NCI-H2029 (cell line): ENCODE measurements at places on chromosomes 12 and 14.

GRCh38 chr14:61368114-61368710, 46.8 kb downstream of the PRKCH start:
- DNase-seq = no peak

DNA sequence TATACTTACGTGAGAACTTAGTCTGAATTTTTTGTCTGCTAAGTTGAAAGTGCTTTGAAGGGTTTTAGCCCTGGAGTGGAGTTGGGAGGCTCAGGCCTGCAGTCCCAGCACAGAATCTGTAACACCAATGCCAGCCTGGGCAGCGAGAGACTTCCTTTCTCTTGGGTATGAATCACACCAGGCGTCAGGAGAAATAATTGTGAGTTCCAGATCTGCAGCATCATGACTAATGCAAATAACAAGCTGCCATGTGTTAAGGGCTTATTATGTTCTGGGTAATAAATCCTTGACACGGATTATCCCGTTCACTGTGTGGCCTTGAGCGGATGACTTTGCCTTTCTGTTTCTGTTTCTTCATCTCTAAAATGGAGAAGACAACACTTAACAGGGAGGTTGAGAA, 70.6 kb downstream of the B4GALNT3 start:
- DNase-seq = no peak

DNA sequence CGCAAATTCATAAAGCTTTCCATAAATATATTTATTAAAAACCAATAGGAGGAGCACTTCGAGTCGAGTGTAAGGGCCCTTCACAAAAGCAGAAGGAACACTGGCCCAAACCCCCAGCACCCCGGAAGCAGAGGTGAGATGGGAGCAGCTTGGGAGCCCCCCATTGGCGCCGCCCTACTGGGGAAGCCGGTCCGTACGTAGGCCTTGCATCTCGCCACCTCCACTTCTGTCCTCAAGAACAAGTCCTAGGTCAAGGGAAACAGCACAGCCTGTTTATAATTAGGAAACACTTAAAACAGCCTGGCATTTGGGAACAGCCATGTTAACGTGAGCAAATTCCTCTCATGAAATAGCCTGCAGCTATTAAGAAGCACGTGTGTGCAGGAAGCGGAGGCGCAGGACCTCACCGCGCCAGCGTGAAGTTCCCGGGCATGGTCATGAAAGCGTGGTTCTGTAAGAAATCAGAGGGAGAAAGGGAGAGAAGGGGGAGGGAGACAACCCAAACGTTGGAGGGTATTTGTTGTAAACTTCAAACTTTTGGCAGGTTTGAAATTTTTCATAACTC, 7.7 kb downstream of the ANKRD9 start:
- DNase-seq = no peak

DNA sequence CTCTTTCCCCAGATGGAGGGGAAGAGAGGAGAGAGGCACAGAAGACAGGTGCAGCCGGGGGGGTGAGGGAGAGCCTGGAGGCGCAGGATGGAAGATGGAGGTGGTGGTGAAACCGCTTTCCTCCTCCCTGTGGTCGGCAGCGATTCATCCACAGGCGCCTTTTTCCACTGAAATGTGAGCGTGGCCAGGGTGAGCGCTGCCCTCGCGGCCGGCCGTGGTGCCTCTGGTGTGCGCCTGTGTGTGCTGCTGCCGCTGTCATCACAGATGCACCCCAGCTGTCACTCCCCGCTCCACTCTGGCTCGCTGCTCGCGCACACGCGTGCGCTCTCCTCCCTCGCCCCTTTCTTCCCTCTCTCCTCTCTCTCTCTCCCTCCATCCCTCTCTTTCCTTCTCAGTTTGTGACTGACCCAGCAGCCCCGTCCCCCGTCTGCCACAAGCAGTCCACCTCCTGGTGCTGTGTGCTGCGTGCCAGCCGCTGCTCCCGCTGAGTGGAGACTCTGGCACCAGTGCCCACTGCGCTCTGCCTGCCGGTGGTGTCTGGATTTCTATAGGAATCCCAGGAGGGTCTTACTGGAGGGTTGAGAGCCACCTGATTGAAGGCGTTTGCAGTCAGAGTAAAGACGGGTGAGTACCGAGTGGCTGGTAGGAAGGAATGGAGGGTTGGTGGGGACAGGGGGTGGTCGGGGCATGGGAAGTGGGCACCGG, at the start of gene LRTM2:
TSS of gene LRTM2 (plus strand) at position 375 of the 705 bp plus-strand sequence. CDS start 7,584 bp downstream, outside the sequence.
- DNase-seq = no peak

DNA sequence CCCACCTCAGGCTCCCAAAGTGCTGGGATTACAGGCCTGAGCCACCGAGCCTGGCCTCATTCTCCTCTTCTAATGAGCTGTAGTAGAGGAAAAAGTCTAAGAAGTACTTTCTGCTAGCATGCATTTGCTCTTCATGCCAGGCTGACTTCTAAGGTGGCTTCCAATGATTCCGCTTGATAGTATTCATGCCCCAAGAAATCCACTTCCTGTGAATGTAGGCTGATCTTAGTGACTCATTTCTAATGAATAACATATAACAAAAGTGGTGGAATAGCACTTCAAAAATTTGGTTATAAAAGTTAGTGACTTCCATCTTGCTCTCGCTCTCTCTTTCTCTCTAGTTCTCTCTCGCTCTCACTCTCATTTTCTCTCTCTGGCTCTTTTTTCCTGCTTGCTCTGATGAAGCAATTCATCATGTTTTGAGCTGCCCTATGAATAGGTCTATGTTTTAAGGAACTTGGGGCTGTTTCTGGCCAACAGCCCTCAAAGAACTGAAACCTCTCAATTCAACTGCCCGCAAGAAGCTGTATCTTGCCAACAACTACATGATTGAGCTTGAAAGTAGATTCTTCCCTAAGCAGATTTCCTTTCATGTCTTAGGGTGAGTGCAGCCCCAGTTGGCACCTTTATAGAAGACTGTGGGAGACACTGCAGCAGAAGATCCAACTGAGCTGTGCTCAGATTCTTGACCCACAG, 282.9 kb downstream of the RMST start:
- DNase-seq = no peak

GRCh38 chr12:116544656-116545055, 14.5 kb upstream of the MAP1LC3B2 start:
- no peak for DNase-seq

DNA sequence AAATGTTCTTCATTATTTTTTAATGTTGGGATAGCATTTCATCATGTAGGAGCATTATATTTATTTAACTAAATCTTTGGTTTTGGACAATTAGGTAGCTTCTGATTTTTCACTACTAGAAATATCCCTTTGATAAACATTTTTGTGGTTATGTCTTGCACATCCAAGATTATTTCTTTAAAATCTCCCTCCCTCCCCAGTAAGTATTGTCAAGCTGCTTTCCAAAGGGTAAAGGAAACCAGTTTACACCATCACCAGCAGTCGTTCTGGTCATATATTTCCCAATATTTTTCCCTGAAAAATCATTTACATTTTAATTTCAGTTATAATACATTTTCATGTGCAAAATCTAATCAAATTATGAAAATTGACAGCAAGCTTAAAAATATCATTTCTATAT, 11.1 kb downstream of the CD69 start:
- no peak for DNase-seq

DNA sequence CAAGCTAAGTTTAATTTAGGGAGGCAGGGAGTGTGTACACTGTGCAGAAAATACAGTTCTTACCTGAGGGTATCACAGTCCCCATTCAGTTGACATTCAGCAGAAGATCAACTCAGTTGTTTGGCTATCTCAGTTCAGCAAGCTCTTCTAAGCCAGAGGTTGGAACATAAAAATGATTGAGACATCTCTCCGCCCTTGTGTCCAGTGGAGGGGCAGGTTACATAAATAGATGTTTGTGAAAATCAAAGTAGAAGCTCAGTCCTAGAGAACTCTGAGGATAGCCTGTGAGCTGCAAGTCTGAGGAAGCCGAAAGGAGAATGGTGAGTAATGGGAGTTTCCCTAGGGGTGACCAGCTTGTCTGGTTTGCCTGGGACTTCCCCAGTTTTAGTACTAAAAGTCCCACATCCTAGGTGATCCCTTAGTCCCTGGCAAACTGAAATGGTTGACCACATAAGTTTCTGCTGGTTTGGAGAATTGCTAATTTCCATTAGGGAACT, 251.4 kb upstream of the ATP2B1 start:
- no peak for DNase-seq

DNA sequence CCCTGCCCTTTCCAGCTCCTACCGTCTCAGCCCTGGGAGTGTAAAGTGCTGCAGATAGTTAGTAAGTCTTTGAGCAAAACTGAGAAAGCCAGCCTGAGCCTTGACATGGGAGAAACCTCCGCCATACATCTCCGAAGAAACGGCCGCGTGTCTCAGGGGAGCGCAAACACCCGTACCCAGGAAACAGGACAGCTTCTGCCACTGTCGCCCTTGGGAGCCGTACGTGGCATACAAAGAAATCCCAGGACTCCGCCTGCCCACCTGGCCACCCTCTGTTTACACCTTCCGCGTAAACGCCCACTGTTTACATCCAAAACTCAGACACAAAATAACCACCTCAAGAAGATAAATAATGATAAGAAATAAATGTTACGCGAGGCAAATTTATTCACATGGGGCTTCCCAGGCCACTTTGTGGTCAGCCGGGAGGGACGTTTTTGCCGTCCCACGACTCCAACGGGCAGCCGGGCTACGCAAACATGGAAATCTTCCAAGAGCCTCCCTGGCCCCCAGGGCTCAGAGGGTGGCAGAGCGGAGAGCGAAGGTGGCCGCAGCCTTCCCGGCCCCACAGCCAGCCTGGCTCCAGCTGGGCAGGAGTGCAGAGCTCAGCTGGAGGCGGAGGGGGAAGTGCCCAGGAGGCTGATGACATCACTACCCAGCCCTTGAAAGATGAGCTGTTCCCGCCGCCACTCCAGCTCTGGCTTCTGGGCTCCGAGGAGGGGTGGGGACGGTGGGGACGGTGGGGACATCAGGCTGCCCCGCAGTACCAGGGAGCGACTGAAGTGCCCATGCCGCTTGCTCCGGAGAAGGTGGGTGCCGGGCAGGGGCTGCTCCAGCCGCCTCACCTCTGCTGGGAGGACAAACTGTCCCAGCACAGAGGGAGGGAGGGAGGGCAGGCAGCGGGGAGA, at the start of gene BDKRB2:
TSS of gene BDKRB2 (plus strand) at position 689 of the 908 bp plus-strand sequence. CDS start 32,269 bp downstream, outside the sequence.
- DNase-seq = peak; percentile 80

DNA sequence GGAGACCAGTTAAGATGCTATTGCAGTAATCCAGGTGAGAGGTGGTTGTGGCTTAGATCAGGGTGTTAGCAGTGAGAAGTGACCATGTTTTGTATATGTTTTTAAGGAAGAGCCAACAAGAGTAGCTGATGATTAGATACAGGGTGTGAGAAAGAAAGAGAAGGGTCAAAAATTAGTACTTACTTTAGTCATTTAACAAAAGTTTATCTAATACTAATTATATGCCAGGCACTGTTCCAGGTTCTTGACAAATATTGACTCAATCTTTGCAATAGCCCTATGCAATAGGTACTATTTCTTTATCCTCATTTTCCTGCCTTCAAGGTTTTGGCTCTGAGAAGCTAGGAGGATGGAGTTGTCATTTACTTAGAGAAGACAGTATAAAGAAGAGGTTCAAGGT, 70.2 kb downstream of the SSPN start:
- DNase-seq = no peak

- no peak for DNase-seq
Observed at GRCh38 chr12:85688837-85689236, 147.4 kb downstream of the RASSF9 start.
